ENCODE measurements at places on chromosomes 1 and 21.

DNA sequence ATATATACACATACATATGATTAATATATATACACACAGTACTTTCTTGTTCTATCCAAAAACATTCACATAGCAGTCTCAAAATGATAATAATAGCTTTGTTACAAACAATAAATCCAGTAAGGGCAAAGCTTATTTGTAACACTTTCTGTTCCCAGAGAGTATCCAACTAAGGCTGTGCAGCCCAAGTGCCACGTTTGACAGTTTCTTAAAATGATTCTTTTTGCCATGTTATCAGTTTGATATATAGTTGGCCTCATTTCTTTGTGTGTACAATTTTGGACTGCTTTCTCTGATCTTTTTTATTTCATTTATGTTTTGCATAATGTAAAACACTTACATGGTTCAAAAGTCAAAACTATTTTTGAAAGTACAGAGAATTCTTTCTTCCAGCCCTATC, 11.8 kb downstream of the KCNE1 start:
- DNase-seq: no peak

- no peak for DNase-seq
Measured at GRCh38 chr21:20270365-20271055, 727.7 kb upstream of the NCAM2 start.

DNA sequence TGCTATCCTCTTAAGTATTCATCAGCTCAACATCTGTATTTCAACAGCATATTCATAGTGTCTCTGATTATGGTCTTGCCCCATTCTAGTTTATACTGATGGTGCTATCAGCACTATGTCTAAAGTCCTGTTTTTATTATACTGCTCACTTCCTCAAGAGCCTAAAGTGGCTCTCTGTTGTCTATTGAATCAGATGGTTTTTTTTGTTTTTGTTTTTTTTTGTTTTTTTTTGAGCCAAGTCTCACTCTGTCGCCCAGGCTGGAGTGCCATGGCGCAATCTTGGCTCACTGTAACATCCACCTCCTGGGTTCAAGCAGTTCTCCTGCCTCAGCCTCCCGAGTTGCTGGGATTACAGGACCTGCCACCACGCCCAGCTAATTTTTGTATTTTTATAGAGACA, 6.1 kb downstream of the STX12 start:
- no peak for DNase-seq

DNA sequence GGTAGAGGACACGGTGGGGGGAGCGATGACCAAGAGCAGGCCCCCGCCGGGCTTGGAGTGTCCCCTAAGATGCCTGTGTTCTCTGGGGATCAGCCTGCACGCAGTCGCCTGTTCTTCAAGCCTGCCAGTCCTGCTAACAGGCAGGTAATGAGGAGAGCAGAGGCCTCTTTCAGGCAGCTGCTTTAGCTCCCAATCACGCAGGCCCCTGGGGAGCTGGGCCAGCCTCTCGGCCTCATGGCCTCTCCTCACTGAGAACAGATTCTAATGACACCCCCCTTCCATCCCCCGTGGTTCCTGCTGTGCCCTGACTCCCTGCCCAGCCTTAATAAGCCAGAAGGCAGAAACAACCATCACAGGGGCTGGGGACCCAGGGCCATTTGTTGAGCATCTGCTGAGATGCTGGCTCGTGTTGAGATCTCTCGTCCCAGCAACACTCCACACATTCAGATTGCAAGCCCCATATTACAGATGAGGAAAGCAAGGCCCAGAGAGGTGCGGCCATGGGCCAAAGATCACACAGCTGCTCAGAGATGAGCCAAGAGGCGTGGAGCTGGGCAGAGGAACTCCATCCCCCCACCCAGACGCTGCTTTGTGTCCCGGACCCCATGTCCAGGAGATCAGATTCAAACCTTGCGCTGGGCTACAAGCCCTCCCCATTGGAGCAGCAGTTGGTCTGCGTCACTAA, 71.6 kb upstream of the CASZ1 start:
- no peak for DNase-seq

GRCh38 chr1:9573723-9574122, 15.0 kb upstream of the TMEM201 start:
- DNase-seq: peak; percentile 28

DNA sequence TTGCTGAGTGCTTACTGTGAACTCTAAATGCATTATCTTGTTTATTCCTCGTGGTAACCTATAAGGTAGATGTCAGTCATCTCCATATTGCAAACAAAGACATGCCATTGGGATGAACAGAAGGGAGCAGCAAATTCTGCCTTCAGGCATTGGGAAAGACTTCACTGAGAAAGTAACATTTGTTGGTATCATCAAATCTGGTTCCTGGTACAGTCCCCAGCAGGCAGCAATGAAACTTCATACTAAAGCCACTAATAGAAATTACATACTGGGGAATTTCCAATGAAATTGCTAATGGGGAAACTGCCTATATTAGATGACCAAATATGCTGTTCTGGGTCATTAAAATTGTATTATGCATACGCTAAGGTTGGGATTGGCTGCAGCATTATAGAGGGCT, 47.3 kb upstream of the ST6GALNAC5 start:
- no peak for DNase-seq

GRCh38 chr1:41917835-41918449, 780 bp downstream of the HIVEP3 start:
- peak; percentile 53 for DNase-seq

DNA sequence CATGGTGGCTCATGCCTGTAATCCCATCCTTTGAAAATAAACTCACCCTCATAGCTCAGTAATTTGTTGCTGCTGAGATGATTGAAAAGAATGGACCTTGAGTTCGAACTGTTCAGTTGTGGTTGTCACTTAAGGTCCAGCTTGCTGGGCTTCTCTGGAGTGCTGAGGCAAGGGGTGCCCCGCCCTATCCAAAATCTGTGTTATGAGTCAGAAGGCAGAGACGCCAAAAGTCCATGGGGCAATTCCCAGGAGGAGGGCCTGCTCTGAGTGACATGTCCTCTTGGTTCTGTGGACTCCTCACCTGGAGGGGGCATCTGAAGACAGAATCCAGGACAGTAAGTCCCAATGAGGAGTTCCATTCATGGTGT, 64.8 kb downstream of the MYOM3 start:
- peak; percentile 38 for DNase-seq

- DNase-seq: peak; percentile 67
Measured at GRCh38 chr21:15065392-15066122, 757 bp upstream of the NRIP1 start.

GRCh38 chr21:34112316-34113033, 39.1 kb downstream of the MRPS6 start:
- DNase-seq: no peak

- no peak for DNase-seq
Measured at GRCh38 chr1:201825245-201825644, 3.7 kb upstream of the IPO9 start.

DNA sequence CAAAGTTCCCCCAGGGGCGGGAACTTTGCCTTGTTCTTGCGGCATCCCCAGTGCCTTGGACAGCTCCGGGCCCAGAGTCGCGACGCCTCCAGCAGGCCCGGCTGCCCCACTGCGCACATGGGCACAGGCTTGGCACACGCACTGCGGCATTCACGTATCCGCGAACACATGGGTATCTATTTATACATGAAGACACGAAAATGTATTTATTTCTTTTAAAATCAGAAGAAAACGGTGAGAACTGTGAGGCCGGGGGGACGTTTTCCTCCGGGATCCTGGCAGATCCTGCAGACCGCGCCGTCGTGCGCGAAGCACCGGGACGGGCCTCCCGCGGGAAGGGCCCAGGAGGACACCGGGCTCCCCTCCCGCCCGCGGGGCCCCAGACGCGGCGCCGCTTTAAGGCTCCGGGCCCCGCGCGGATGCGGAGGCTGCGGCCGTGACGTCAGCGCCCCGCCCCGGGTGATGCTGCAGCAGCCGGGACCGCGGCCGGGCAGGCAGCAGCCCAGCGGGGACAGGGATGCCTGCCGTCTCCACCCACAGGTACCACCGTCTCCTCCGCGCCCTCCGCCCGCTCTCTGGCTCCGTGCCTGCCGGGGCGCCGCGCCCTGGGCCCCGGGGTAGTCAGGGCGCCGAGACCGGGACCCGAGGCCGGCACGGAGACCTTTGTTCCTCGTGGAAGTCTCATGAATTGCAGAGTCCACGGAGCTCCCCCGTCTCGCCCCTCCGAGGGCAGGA, at the start of gene SLC45A1:
TSS of gene SLC45A1 (plus strand) at position 468 of the 735 bp plus-strand sequence. CDS start 6,216 bp downstream, outside the sequence.
- DNase-seq: peak; percentile 38

DNA sequence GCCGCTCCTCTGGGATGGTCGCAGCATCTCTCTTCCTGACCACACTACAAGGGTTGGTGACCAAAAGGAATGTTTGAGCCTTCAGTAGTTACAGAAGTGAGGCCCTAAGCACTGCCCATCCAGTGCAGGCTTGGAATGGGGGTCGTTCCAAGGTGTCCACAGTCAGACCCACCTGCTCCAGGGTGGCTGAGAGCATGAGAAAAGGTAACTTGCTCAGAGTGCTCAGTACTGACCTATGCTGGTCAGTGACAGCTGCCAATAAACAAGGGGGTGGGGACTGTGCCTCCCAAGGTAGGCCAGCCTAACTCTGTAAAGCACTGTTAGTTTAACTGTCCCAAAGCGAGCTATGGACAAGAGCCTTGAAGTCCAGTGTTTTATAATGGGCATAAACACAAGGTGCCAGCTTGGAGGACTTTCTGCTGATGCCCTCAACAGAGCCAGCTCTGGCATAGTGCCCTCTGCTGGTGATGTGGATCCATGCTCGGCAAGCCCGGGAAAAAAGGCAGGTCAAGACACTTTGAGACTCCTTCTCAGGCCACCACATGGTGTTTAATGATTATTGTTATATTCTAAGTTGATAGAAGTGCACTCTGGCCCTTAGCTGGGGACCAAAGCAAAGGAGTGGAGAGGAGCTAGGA, 78.1 kb upstream of the DNAH14 start:
- peak; percentile 71 for DNase-seq

GRCh38 chr1:51268634-51269033, 32.6 kb downstream of the RNF11 start:
- no peak for DNase-seq

DNA sequence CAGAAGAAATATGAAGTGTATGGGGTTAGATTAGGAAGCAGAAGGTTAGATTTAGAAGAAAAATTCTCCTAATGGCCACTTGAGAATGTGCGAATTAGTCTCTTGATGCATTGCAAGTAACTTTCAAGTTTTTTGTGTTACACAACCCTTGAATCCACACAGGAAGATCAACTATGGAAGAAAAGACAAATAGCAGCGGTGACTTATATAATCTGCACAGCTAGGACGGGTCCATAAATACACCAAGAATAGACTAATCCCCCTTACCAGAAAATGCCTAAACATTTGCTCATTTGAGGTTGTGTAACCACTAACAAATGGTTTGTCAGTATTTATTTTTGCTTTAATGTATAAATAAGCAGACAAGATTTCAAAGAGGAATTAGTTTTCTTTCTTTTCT, 182.6 kb downstream of the TGFB2 start:
- DNase-seq: no peak

GRCh38 chr1:114150016-114150415, 3.7 kb downstream of the SYT6 start:
- no peak for DNase-seq

GRCh38 chr1:228778466-228778865, 43.2 kb downstream of the RHOU start:
- DNase-seq: no peak

DNA sequence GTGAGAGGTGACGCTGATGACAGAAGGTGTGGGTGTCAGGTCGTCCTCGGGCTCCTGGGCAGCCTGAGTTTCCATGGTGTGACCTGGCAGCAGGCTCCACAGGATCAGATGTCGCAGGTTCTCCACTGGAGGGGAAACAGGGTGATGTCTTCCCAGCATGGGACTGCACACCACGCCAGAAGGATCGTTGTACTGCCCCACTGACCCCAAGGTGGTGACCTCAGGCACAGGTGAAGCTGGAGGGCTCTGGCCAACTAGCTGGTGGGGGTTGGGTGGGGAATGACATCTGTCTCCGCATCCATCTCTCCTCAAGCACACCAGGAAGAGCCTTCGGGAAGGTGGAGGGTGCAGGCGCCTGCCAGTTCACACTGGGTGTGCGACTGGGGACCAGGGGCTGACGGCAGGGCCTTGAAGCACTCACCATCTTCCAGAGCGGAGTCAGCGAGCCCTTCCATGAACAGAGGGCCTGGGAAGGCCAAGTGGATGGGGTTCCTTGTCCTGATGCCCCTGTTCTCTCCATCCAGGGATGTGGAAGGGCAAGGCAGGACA, 19.4 kb downstream of the LRRC71 start:
- no peak for DNase-seq

DNA sequence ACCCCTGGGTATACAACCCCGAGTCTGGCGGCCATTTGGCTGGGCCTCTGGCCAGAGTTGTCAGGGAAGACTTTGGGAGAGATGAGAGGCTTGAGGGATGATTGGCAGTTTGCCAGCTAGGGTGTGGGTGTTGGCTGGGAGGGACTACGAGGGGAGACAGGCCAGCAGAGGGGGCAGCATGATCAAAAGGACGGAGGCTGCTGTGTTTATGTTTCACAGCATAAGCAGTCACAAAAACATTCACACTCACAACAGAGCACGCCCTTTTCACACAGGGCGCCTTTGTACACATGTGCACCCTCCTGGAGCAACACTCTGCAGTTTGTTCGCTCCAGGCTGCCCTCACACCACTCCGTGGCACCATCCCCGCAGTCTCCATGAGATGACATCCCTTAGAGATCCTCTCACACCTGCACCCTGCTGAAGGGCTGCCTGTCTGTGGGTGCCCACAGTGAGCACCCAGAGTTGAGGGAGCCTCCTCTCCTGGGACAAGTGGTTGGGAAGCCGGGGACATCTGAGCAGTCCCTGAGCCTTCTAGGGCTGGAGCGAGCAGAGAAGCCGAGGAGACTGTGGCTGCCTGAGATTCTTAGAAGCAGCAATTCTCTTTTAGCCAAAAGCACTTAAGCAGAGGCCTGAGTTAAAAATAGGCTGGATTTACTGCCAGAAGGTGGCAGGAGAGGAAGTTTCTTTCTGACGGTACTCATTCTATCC, 15.4 kb downstream of the EFNA3 start:
- DNase-seq: peak; percentile 52

- DNase-seq: no peak
Measured at GRCh38 chr1:90562892-90563291, 154.2 kb downstream of the BARHL2 start.

DNA sequence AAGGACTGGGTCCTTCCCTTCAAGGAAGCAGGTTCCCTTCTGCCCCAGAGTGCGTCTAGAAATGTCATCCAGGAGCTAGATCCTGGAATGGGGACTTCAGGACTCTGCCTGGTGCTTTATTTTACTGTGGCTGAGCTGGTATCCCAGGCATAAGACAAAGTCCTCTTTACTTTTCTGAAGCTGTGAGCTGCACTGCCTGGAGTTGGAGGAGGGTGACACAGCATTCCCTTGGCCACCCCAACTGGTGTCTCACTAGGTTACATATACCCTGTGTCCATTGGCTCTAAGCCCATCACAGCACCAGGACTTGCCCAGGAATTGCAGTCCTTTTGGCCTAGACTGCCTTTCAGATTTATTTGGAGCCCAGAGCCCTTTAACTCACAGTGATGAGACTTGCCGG, 41.8 kb upstream of the CD55 start:
- DNase-seq: no peak

GRCh38 chr1:244161236-244161510, 110.1 kb downstream of the ZBTB18 start:
- no peak for DNase-seq
